ENCODE measurements at places on chromosomes 12 and 14.

- DNase-seq: peak; percentile 77
These were observed 38.9 kb downstream of the PPP1R13B start for GRCh38 chr14:103808403-103809001.

GRCh38 chr14:81436296-81437138 lies 36.4 kb upstream of the STON2 start:
- DNase-seq: peak; percentile 38

GRCh38 chr14:63180011-63180410 lies 24.2 kb upstream of the RHOJ start:
- no peak for DNase-seq

GRCh38 chr12:78375461-78375860 lies 489.1 kb upstream of the SYT1 start:
- DNase-seq: no peak

- DNase-seq: no peak
These were observed 61.8 kb downstream of the TSPAN9 start for GRCh38 chr12:3138941-3139511.

DNA sequence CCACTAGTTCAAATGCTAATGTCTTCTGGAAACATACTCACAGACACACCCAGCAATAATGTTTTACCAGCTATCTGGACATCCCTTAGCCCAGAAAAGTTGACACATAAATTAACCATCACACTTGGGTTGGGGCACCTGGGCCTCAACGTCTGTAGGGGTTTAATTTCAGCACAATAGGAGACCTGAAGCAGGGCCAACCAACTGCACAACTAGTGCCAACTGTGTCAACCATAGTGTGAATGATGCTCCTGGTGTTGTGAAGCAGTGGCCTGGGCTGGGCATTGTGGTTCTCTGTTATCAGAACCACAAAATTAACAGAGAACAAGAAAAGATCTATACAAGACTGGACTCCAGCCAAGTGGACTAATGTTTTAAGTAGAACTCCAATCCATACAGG lies 106.7 kb upstream of the PPM1H start:
- no peak for DNase-seq
